Hematopoietic multipotent progenitor cell treated with erythropoietin and hydrocortisone succinate and interleukin-3 and kit ligand, for 6 days (in vitro differentiated cells): ENCODE measurements at places on chromosomes 2 and 18.

DNA sequence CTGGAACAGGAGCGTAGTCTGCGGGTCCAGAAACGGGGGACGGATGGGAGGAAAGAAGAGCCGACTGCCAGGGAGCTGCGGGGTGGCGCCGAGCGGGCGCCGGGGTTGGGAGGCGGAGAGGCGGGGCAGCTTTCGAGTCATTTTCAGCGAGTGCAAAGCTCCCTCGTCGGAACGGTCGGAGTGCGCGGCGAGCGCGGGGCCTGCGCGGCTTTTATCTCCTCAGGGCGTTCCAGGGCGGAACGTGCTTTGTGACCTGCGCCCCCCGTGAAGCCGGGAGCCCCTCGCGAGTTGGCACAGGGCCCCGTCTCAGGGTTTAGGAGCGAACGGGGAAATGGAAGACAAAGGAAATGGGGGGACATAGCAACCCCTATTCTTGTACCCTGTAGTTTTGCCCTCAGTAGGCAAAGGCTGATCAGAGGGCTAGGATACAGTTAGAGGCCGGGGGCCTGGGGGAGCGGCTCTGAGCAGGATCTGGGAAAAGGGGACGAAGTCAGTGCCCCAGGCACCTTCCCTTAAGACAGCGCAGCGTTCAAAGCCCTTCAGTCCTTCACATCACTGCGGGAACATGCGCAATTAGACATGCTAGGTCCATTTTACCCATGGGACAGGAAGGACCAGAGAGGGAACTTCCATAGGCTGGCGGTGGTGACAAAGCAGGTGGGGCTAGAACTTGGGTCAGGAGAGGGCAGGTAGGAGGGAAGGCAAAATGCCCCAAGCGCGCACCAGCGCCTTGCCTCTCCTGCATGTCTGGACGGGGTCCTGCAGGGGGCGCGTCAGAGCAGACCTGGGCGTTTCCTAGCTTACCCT, 60.1 kb upstream of the IL1RL1 start:
- DNase-seq: peak; percentile 81

DNA sequence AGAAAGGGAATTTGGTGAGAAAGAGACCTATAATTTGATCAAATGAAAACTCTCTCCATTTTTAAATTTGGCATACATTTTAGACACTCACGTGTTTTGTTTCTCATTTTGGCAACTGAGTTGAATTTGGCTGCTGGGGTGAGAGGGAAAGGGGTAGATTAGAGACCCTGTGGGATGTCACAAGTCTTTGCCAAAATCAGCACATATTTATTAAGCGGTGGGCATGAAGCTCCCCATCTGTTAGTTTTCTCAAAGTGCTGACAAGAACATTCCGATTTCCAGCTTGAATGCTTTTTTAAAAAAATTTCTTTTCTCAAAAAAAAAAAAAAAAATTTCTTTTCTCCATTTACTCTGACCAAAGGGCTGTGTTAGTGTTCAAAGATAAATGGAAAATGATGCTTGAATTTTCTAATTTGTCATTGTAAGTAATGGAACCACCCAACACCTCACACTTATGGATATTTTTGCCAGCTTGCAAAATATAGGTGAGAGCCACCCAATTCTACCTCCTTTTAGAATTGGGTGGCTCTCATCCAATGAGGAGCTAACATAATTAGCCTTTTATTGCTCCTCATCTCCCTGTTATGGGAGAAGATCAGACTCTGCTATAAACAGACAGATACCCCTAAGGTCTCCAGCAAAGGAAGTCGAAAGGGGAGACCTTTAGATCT, 222.9 kb upstream of the FN1 start:
- DNase-seq: no peak

DNA sequence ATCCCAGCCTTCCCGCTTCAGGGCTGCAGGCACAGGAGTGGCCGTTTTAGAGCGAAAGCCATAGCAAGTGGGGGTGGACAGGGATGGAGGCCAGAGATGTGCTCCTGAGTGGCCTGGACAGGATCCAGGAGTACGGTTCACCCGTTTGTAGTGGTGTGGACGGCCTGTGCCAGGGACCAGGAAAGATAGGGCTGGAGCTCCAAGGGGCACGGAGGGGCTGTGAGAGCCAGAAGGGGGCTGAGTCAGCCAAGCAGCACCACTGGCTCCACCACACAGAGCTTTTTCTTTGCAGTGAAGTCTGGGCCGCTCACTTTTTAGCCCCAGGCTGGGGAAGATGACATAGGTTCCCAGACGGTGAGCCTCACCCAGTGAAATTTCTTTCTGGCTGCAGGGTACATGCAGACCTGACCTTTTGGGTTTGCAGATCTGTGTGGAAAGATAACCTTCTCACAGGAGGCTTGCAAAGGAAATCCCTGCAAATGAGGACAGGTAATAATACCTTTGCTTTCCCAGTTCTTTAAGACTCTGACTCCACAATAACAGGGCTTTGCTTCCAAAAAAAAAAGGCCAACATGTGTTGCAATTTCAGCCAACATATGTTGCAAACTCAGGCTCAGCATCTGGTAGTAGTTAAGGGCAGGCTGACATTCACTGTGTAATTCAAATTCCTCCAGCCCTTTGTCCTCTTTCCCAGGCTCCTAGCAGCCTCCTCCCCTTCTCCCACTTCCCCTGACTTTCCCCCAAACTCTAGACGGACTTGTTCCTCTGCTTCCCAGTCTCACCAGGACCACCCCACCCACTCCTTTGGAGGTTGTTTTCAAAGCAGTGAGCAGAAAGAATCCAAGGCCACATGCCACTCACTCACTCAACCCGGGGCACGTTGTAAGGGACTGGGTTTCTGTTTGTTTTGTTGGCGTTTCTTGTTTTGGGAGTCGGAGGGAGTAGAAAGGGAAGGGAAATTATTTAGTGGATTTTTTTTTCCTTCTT, 20.3 kb upstream of the LAPTM4A start:
- DNase-seq: peak; percentile 8

DNA sequence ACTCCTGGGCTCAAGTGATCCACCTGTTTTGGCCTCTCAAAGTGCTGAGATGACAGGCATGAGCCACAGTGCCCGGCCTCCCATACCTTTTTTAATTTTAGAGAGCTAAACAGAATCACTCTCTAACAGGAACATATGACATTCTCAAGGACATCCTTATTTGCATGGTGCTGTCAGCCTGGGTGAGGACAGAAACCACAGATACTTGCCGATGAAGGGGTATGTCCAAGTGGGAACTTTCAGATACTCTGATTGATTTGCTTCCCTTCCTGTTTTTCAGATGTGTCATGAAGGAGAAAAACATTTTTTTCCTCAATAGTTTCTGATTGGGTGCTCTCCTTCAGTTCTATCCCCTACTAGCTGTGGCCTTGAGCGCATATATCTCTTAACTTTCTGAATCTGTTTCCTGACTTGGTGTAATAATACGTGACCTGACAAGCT, 49.6 kb downstream of the MYO3B start:
- DNase-seq: no peak

DNA sequence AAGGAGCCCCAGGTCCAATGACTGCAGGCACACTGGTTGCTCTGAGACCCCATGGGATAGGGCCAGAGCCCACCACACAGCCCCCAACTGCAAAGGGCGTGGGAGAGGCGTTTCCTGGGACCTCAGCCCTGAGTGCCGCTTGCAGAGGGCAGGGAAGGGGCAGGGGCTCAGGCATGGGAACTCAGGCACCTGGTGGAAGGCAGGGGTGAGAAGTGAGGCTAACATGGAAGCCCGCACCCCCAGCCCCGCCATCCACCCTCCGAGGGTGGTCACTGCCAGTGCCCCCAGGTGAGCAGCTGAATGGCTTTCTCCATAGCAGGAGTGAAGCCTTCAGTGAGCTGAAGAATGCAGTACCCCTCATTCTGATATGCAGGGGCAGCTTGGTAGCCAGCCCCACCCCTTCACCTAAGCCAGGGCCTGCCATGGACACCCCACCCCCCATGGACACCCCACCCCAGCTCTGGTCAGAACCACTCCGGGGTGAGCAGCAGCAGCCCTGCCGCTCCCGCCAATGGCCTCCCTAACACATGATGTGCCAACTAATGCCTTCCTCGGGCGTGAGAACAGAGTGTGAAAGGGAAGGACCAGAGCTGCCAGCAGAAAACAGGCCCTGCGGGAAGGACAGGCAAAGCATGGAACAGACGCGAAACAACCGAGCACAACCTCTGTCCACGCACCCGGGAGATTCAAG, 6.6 kb downstream of the KIF1A start:
- no peak for DNase-seq

DNA sequence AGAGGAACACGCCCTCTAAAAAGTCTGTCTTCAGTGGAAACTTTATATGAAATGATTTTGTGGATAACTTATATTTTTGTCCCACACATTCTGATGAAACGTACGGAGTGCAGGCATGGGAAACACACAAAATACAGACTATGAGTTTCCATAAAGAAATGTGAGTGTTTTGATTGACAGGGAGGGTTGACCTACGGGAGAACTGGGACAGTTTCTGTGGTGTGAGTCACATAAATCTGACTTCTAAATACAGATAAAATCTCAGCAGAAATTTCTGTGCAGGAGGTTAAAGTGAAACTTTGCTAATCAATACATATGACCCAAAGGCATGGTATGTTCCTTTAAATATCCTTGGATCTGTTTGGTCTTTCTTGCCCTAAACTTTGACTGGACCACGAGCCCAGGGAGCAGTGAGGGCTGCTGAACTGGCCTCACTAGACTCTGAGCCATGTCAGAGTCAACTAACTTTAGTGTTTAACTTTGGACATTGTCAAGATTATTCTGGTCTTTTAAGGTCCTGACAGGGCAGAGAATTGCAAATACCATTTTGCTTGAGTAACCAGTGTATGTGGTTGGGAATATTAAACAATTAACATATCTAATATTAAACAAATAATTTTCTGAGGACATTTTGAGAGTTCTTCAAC, 206.9 kb upstream of the LYPD1 start:
- DNase-seq: no peak
